Activated T-helper 17 cell treated with anti-CD3 and anti-CD28 coated beads, Interleukin-2, amount 50 U/mL, for 72 hours (primary cell): ENCODE measurements at places on chromosomes 2 and 18. TPM values are rescaled to one million over a fixed set of nuclear protein-coding genes. Genes with fewer than 3 reads are reported as not detected.

DNA sequence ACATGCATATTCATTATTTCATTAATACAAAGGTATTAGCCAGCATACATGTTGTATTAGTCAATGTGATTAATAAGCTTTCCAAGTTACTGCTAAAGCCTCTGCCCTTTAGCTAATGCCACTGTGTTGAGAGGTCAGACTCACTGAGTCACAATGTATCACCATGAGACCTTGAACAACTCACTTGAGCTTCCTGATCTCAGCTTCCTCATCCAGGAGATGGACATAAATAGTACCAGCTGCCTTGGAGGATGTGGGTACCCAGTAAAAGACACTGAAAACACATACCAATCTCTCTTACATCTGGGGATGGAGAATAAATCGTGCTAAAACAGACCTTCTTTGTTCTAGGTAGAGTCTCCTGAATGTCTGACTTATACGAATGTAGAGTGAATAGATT, 224.6 kb downstream of the EPHA4 start:
- ATAC-seq = no peak

DNA sequence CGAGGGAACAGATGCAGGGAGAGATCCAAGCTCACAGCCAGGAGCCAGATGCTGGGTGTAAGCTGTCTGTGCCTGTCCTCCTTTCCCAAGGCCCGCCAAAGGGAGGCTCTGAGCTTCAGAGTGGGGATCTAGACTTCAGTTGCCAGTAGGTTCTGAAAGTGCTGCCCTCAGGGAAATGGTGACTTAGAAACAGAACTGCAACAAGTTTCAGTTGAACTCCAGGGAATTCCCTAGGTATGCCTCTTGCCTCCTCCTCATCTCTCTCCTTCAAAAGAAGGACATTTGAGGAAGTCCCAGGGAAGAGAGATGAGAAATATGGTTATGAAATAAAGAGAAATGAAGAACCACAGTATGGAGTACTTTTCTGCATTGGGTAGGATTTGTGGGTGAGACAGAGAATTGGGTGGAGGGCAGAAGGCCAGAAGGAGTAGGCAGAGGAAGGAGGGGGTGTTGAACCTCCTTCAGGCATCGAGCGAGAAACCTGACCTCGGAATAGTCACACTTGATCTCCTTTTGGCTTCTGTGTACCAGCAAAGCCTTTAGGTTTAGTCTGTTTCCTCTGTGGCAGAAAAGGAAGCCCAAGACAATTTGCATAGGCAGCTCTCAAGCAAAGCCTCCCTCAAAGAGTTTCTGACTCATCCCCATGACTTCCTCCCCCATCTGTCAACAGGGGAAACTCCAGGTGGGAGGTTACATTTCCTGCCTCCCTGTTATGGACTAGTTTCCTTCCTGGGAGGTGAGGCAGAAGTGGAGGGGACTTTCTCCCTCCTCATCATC, 45.7 kb downstream of the QPCT start:
- peak; percentile 92 for ATAC-seq

- ATAC-seq = no peak
Measured at GRCh38 chr2:3617198-3617890, 22.4 kb downstream of the COLEC11 start.

Gene EPB41L3
- 0.13 TPM for total RNA-seq

DNA sequence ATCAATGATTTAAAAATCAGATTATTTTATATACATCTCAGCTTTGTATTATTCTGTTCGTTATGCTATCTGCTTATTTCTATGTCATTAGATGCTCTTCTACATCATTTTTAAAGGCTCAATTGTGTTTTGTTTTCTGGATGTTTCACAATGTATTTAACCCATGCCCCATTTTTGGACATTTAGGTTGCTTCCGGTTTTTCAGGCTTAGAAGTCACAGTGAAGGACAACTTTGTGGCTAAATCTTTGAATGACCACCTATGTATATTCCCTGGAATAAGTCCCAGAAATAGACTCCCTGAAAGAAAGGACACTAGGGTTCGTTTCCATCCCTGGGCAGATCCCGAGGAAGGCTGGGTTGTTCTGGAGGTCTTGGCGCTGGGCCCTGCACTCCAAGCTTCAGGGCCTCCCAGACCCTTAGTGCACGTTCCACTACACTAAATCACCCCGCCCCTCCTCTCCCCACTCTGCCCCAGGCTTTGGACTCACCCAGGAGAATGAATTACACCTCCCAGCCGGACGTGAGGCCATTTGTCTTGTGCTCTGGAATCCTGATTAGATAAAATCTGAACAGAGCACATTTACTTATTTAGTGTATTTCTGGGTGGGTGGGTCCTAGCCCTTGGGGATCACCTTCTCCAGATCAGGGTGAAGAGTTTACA, 188.2 kb downstream of the ZFP36L2 start:
- no peak for ATAC-seq

DNA sequence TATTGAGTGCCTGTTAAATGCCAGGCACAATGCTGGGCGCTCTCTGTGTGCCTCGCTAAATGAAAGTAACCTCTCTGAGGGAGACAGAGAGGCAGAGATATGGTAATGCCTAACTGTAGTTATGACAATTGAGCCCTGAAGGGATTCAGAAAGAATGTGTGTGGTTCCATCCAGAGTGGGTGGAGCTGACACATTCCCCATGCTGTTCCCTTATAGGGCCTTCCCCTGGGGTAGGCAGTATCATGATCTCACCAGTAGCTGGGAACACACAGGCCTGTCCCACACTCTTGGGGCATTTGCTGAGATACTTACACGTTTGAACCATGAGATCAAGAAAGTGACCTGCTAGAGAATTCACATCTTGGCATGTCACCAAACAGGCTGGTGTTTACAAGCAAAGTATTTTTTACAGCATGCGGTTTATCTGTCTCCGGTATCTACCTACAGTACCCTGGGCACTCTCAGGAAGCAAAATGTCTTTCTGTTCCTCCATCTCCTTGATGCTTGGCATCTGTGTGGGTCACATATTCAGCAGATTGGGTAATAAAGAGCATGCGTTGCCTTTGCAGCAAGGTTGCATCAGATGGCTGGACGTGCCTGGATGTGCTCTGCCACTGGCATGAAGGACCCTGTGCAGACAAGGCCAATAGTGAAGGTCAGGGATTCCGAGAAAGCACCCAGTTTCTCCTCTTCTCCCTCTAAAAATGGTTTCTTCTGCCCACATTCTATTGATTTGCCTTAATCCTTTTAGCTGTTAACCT, 9.4 kb downstream of the CTIF start:
- peak; percentile 80 for ATAC-seq

Gene MOB1A
- total RNA-seq = 159 TPM

DNA sequence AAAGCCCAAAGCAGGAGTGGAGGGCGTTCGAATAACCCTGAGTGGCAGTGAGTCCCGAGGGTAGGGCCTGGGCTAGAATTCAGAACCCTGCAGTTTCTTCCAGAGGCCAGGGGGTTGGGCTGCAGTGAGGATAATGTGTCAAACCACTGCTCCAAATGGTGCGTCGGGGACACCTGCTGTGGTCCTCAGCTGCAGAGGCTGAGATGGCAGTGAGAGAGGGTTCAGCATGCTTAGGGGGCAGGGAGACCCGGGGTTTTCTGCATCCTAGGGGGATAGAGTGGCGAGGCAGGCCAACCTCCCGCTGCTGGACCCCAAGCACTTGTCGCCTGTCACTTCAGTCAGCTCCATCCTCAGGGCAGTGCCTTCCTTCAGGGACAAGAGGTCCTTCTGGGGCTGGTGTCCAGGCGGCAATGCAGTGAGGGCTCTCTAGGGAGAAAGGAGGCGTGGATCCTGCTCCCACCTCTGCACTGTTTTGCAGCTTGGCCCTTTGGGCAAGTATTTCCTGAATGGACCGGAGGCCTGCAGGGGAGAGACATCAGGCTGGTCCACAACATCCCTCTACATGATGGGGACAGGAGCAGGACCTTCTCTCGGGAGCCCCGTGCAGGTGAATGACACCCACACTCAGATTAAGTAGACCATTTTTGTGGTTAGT, 8.4 kb upstream of the NTSR2 start:
- ATAC-seq = no peak

DNA sequence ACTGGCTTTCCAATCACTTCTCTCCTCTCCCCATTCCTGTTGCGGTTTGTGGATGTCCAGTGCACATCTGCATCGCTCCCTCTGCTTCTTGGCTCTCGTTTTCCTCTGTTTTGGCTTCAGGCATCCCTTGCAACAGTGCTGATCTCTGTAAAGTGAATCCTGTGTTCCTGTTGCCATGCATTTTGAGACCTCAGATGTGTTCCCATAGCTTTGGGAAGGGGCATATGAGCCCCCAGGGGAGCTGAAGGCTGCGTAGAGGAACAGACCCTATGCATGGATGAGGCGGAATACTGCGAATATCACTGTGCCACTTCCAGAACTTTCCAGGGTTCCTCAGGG, 168.4 kb upstream of the HAAO start:
- no peak for ATAC-seq

DNA sequence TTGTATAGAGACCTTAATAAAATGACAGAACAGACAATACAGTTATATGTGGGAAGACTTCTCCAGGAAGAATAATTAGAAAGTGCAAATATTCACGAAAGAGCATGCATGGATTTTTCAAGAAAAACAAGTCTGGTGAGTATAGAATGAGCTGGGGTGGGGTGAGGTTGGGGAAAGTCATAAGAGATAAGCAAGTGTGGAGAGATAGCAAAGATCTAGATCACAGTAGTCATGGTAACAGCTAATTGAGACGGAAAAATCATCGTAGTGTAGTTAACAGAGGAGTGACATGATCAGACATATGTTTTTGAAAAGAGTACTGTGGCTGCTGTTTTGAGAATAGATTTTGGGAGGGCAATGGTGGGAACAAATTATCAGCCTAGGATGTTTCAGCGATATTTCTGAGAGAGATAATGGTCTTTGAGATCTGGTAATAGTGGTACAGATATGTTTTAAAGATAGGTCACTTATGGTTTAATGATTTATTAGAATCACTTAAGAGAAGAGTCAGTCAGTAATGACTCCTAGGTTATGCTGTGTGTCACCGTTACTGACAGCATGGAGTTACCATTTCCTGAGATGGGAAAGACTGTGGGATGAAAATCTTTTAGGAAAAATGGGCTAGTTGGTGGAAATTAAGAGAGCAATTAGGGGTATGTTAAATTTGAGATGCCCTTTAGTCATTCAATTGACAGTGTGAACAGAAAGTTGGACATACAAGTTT, 248.5 kb upstream of the SLC8A1 start:
- ATAC-seq = no peak

DNA sequence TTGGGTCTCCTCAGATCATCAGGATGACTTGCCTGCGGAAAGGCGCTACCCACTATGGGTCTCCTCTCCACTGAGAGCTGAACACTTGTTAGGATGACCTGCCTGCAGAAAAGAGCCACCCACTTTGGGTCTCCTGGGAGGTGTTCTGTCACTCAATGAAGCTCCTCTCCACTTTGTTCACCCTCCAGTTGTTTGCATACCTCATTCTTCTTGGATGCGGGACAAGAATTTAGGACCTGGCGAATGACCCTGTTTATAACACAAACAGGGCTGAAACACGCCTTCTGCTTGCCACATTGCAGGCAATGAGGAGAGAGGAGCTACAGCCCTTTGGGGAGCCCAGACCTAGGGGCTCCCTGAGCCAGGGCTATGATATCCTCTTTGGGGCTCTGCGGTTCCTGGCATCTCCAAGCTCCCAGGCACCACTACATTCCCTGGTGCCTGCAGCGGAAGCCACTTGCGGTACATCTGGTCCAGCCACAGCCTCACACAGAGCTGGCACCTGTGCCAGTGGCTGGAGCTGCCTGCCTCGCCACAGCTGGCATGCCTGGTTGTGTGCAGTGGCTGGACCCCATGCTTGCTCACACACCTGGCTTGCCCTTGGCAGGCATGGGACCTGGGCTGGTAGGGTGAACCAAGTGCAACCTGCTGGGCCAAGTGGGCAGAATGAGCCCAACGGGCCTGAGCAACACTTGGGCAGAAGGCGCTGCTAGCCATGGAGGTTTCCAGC, 20.6 kb downstream of the ANKRD29 start:
- no peak for ATAC-seq

Gene SYT4
- total RNA-seq = not detected

Gene CXCR1
- not detected for total RNA-seq

Gene FASTKD2
- total RNA-seq = 24.3 TPM

Gene FHOD3
- total RNA-seq = not detected

Gene KLHL41
- not detected for total RNA-seq

Gene TGFA
- 0.69 TPM for total RNA-seq

DNA sequence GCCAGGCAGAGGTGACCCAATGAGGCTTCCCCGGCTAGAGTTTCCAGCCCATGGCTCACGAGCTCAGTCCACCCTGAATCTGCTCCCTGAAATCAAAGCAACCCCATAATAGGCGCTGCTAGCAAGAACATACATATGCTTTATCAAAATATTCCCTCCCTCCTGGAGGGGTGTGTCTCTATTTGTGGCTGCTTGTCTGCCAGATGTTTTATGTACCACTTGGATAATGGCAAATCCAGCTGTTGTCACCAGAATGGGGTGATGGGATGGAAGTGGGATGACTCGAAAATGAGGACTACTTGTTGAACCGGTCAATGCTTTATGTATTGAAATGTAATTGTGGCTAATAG, 152.0 kb downstream of the GALNT14 start:
- no peak for ATAC-seq

DNA sequence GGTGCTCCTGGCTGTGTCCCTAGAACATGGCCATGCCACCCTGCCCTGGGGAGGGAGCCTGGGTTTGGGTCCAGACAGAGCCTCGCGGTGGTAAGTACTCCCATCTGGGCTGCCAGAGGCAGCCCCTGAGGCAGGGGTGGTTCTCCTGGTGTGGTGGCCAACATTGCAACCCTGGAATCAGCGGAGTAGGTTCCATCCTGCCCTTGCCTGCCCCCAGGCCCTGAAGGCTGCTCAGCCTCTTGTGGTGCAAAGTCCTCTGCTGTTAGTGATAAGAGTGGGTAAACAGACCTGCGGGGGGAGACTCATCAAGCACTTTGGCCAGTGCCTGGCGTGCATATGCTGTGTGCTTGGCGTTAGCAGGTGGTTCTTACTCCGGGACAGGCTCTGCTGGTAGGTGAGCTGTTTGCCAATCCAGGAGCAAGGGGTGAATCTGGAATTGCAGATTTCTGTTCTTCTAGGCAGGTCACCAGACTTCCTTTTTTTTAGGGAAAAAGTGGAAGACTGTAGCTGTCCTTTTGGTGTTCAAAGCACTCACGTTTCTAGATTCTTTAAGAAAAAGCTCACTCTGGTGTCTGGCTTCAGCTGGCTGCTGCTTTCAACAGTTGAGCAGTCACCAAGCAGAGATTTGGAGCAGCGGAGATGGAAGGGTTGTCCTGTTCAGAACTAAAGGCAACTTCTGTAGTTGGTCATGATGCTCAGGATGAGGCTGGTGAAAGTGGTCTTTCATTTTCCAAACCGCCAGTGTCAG, 3.2 kb downstream of the CNNM3 start:
- ATAC-seq = no peak

DNA sequence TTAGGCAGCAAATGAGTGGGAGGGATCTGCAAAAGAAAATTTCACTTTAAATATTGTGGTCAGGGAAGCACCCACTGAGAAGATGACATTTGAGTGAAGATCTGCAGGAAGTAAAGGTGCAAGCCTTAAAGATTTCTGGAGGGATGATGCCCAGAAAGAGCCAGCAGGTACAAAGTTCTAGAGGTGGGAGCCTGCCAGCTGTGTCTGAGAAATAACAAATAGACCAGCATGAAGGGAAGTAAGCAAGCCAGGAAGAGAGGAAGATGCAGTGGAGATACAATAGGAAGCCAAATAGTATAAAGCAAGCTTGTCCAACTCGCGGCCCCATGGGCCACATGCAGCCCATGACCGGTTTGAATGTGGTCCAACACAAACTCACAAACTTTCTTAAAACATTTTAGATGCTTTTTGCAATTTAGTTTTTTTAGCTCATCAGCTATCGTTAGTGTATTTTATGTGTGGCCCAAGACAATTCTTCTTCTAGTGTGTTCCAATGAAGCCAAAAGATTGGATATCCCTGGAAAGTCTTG, 489.9 kb downstream of the DCC start:
- no peak for ATAC-seq
